Thoracic aorta (tissue), 2 donors: ENCODE measurements at places on chromosomes 1 and 21. TPM values are rescaled to one million over a fixed set of nuclear protein-coding genes. Genes with fewer than 3 reads are reported as not detected.
A peak's percentile ranks its signal among the peaks of the same experiment; 100 is the strongest.

DNA sequence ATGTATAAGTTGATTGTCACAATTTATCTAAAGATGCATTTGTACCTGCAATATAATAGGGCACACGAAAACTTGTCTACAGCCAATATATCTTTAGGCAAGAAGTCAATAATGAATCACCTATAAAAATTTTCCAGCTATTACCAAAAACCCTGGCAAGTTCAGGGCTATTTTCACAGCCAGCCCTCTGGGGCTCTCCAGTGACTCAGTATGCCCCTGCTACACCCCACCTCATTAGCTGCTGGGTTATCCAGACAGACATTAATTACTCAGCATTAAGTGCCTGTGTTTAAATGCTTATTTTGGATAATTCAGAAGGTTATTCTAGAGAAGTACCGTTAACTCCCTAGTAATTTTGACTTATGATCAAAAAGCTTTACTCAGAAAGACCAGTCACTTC, 220.2 kb downstream of the TBX15 start:
- no peaks in the 10 kb centered on the region for H3K4me1 ChIP-seq
- H3K36me3 ChIP-seq, result no peaks in the 10 kb centered on the region
- H3K27me3 ChIP-seq, result no peaks in the 10 kb centered on the region
- no peak overlapping the region for H3K4me3 ChIP-seq

- no peak overlapping the region for H3K4me3 ChIP-seq
- H3K27me3 ChIP-seq, result no peaks in the 10 kb centered on the region
- H3K36me3 ChIP-seq, result no peaks in the 10 kb centered on the region
- peak overlapping the region; percentile 97 for H3K27ac ChIP-seq
These were observed 3.2 kb downstream of the B3GALNT2 start for GRCh38 chr1:235500971-235501540.

- H3K27me3 ChIP-seq, result no peaks in the 10 kb centered on the region
- H3K27ac ChIP-seq, result no peak overlapping the region
- H3K36me3 ChIP-seq, result no peaks in the 10 kb centered on the region
- DNase-seq, result no peak
- no peak overlapping the region for H3K4me3 ChIP-seq
These were observed 1.5 kb downstream of the KNCN start for GRCh38 chr1:46549697-46550681.

GRCh38 chr1:29569971-29570634, 333.8 kb downstream of the PTPRU start:
- H3K27ac ChIP-seq, result no peak overlapping the region
- H3K36me3 ChIP-seq, result no peaks in the 10 kb centered on the region
- no peaks in the 10 kb centered on the region for H3K4me1 ChIP-seq
- H3K4me3 ChIP-seq, result no peak overlapping the region
- no peak for DNase-seq

OVAAL gene
- not detected for total RNA-seq

DNA sequence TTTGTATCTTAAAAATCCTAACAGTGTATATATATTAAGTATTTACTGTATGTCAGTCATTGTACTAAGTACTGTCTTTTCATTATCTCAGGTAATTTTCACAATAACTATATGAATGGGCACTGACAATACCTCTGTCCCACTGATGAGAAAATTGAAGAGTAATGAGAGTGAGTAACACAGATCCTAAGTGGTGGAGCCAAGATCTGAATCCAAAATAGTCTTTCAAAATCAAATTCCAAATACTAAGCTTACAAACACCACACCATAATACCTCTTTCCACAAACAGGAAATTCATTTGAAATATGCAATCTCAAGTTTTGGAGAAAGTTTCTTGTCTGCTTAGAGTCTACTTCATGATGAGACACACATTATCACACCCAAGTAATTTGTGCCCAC, 105.9 kb upstream of the EDEM3 start:
- H3K36me3 ChIP-seq, result peaks cover 4% of the 10 kb centered on the region
- H3K4me1 ChIP-seq, result peaks cover 40% of the 10 kb centered on the region
- H3K27ac ChIP-seq, result no peak overlapping the region
- no peaks in the 10 kb centered on the region for H3K27me3 ChIP-seq

GRCh38 chr1:63617450-63617849, 24.2 kb downstream of the PGM1 start:
- no peaks in the 10 kb centered on the region for H3K36me3 ChIP-seq
- no peak overlapping the region for H3K4me3 ChIP-seq
- no peak for DNase-seq
- no peak overlapping the region for H3K27ac ChIP-seq
- H3K4me1 ChIP-seq, result peaks cover 18% of the 10 kb centered on the region
- no peaks in the 10 kb centered on the region for H3K27me3 ChIP-seq

FMO5 gene
- 1.9 TPM for total RNA-seq

DNA sequence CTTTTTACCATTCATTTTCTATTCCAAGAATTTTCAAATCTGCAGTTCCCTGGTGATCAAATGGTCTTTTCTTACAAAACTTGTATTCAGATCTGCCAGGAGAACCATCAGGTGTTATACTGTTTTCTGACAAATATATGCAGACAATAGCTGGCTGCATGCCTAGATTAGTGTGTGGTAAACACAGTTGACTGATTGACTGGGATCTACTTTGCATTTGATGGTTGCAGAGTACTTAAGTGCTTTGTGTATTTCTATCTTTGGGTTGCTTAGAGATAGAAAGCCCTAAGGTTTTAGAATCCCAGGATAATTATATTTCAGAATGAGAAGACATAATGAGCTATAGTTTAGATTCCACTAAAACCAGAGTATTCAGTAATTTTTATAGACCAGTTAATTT, 102.0 kb upstream of the CHODL start:
- H3K36me3 ChIP-seq, result no peaks in the 10 kb centered on the region
- no peaks in the 10 kb centered on the region for H3K4me1 ChIP-seq
- no peak overlapping the region for H3K4me3 ChIP-seq
- no peak for DNase-seq
- no peaks in the 10 kb centered on the region for H3K27me3 ChIP-seq
- H3K27ac ChIP-seq, result no peak overlapping the region

DNA sequence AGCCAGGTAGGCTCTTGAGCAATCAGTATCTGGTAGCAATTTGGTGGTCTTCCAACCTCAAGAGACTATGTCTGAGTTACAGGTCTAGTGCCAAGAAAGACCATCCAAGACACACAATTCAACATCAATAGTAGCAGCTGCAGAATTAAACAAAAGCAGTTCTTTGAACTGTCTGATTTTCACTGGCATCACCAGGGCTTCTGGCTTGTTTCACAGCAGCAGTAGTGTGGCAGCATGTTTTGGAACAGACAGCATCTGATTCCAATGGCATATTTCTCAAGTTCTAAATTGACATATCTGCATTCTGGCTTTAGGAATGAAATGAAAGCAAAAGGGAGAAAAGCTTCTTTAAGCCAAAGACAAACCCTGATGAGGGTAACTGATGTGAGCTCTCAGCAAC, 334.7 kb upstream of the PRMT6 start:
- no peak for DNase-seq
- no peaks in the 10 kb centered on the region for H3K4me1 ChIP-seq
- no peaks in the 10 kb centered on the region for H3K36me3 ChIP-seq
- no peak overlapping the region for H3K27ac ChIP-seq
- H3K27me3 ChIP-seq, result no peaks in the 10 kb centered on the region

AMIGO1 gene
- total RNA-seq, result 7.8 TPM

GRCh38 chr1:3817821-3818597, 21.7 kb upstream of the LRRC47 start:
- no peak overlapping the region for H3K4me3 ChIP-seq
- no peak for DNase-seq
- no peak overlapping the region for H3K27ac ChIP-seq
- H3K27me3 ChIP-seq, result no peaks in the 10 kb centered on the region

DNA sequence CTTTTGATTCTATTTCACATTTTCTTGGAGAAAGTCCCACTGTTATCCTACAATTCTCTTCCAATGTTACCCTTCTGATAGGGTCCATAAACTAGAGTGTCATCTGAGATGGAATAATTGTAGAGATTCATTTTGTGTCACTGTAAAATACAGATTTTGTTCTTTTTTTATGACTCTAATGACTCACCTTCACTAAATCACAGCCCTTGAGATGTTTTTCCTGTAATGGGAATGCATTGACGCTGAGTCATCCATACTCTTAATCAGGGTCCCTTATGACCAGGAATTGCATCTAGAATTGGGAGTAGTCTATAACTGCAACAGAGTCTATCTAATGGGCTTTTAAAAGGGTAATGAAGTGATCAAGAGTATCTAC, 315.5 kb downstream of the TGFB2 start:
- H3K4me1 ChIP-seq, result peaks cover 18% of the 10 kb centered on the region
- no peak overlapping the region for H3K4me3 ChIP-seq
- H3K27me3 ChIP-seq, result no peaks in the 10 kb centered on the region

- no peak overlapping the region for H3K27ac ChIP-seq
- H3K36me3 ChIP-seq, result no peaks in the 10 kb centered on the region
- no peaks in the 10 kb centered on the region for H3K4me1 ChIP-seq
- H3K27me3 ChIP-seq, result peaks cover 14% of the 10 kb centered on the region
- DNase-seq, result no peak
- no peak overlapping the region for H3K4me3 ChIP-seq
These were observed 417.0 kb upstream of the ESRRG start for GRCh38 chr1:217140041-217140901.

SRP9 gene
- total RNA-seq, result 131 TPM

OLFML3 gene
- 56.0 TPM for total RNA-seq

GRCh38 chr1:1614204-1614953, 921 bp upstream of the MIB2 start:
- DNase-seq, result no peak
- no peaks in the 10 kb centered on the region for H3K27me3 ChIP-seq
- H3K36me3 ChIP-seq, result peaks cover 8% of the 10 kb centered on the region
- H3K27ac ChIP-seq, result peak overlapping the region; percentile 100
- H3K4me3 ChIP-seq, result peak overlapping the region; percentile 96

NCMAP gene
- not detected for total RNA-seq

DNA sequence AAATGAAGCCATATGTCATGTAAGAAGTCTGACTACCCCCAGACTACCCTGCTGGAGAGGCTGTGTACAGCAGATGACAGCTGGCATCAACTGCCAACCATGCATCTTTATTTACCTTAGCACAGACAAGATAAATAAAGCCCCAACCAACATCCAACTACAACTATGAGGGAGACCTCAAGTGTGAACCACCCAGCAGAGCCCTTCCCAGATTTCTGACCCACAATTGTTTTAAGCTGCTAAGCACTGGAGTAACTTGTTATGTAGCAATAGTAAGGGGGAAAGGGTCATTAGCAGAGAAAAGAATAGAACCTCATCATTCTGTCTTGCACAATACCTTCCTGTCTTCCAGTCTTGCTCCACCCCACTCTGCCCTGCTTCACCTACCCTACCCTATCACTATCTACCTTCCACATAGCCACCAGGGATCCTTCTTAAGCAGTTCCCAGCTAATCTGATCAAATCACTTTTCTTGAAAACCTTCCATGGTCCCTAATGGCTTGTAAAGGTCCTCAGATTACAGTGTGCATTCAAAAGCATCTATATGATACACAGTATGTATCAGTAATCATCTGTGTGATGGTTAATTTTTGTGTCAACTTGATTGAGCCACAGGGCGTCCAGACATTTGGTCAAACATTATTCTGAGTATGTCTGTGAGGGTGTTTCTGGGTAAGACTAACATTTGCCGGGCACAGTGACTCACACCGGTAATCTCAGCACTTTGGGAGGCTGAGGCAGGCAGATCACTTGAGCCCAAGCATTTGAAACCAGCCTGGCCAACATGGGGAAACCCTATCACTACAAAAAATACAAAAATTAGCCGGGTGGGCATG, 19.6 kb upstream of the RBM15 start:
- H3K27ac ChIP-seq, result no peak overlapping the region
- H3K27me3 ChIP-seq, result no peaks in the 10 kb centered on the region
- no peak overlapping the region for H3K4me3 ChIP-seq
- H3K4me1 ChIP-seq, result no peaks in the 10 kb centered on the region

GRCh38 chr1:231844986-231845502, 218.5 kb downstream of the DISC1 start:
- H3K4me1 ChIP-seq, result peaks cover 20% of the 10 kb centered on the region
- peak overlapping the region; percentile 32 for H3K27ac ChIP-seq
- H3K36me3 ChIP-seq, result no peaks in the 10 kb centered on the region
- peak overlapping the region; percentile 41 for H3K4me3 ChIP-seq
- DNase-seq, result peak; percentile 6

DNA sequence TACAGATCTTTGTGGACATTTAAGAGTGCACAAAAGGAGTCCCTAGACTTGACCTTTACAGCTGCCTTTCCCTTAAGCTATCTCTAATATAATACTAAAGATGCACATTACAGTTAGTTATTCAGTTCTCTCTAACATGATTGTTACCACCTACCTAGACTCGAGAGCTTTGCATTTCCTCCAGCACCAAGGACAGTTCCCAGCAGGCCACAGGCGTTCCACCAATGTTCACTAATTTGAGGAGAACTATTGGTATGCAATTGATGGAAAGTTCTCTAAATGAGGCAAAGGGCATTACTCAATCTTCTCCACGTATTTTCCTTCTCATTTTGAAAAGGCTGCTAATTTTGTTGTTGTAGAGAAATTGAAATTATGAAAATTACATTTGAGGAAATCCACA, 5.4 kb upstream of the NTNG1 start:
- H3K4me1 ChIP-seq, result peaks cover 9% of the 10 kb centered on the region
- H3K4me3 ChIP-seq, result no peak overlapping the region
- no peak for DNase-seq
- no peaks in the 10 kb centered on the region for H3K27me3 ChIP-seq
- H3K27ac ChIP-seq, result no peak overlapping the region

CTBS gene
- total RNA-seq, result 21.5 TPM

GRCh38 chr1:111934106-111934852, 55.2 kb downstream of the KCND3 start:
- H3K4me3 ChIP-seq, result no peak overlapping the region
- H3K36me3 ChIP-seq, result no peaks in the 10 kb centered on the region
- H3K27ac ChIP-seq, result no peak overlapping the region
- no peaks in the 10 kb centered on the region for H3K27me3 ChIP-seq
- H3K4me1 ChIP-seq, result no peaks in the 10 kb centered on the region

DNA sequence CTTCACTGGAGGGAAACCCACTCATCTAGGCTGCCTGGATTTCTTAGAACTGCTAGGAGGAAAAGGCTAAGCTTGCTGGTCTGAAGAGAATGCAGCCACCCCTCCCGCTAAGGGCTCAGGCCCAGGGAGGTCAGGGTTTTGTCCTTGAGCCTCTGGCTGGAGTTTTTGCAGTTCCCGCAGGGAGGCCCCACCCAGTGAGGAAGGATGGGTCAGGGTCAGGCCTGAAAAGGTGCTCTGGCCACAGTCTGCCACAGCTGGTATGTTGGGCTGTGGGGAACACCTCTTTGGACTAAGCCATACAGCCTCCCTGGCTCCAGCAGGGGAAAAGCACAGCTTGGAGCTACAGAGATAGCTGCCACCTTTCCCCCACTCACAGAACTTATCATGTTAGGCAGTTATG, 71.4 kb upstream of the PAPPA2 start:
- H3K4me1 ChIP-seq, result no peaks in the 10 kb centered on the region
- no peaks in the 10 kb centered on the region for H3K27me3 ChIP-seq

SH2D1B gene
- total RNA-seq, result 0.68 TPM

BMP8B gene
- 0.27 TPM for total RNA-seq

DNA sequence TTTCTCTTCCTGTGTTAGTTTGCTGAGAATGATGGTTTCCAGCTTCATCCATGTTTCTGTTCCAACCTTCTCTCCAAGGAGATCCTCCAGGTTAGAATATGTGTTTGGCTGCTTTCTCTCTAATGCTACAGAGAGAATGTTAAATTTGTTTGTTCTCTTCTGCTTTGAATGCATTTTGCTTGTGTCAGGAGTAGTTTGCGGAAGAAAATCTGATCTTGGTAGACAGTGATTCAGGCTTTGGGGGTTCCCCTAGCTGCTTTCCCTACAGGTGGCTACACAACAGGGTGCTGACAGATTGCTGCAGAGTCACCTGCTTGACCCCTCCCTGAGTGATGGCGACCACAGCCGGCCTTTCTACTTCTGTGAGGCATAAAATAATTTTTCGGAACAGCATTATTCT, 41.8 kb downstream of the MACO1 start:
- no peaks in the 10 kb centered on the region for H3K36me3 ChIP-seq
- H3K4me3 ChIP-seq, result no peak overlapping the region
- H3K4me1 ChIP-seq, result peaks cover 52% of the 10 kb centered on the region
- no peak overlapping the region for H3K27ac ChIP-seq
- DNase-seq, result no peak

SHISAL2A gene
- total RNA-seq, result 0.54 TPM
